Common myeloid progenitor, CD34-positive (primary cell): ENCODE measurements at places on chromosomes 7 and 10.

DNA sequence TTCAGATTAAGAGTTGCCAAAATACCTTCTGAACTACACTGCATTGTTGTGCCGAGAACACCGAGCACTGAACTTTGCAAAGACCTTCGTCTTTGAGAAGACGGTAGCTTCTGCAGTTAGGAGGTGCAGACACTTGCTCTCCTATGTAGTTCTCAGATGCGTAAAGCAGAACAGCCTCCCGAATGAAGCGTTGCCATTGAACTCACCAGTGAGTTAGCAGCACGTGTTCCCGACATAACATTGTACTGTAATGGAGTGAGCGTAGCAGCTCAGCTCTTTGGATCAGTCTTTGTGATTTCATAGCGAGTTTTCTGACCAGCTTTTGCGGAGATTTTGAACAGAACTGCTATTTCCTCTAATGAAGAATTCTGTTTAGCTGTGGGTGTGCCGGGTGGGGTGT lies 45.0 kb downstream of the DAGLB start:
- DNase-seq, result no peak

GRCh38 chr7:83588602-83589240 lies 60.2 kb downstream of the SEMA3E start:
- DNase-seq, result no peak

DNA sequence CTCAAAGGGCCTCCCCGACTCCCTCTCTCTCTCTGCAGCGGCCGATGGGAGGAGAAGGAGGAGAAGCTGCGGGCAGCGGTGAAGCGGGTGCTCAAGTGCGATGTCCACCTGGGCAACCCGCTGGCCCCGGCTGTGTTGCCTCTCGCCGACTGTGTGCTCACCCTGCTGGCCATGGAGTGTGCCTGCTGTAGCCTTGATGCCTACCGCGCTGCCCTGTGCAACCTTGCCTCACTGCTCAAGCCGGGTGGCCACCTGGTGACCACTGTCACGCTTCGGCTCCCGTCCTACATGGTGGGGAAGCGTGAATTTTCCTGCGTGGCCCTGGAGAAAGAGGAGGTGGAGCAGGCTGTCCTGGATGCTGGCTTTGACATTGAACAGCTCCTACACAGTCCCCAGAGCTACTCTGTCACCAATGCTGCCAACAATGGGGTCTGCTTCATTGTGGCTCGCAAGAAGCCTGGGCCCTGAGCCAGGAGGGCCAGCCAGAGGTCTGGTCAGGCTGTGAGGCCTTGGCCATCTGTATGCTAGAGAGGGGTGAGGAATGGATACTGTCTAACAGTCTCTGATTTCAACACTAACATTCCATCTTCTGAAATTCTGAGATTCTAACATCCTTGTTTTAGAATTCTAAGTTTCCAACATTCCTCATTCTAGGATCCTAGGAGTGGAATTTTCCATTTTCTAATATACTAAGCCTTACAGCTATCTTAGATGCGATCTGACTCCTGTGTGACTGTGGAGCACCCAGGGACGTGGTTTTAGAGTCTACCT lies 3.6 kb downstream of the INMT start:
- DNase-seq, result no peak

DNA sequence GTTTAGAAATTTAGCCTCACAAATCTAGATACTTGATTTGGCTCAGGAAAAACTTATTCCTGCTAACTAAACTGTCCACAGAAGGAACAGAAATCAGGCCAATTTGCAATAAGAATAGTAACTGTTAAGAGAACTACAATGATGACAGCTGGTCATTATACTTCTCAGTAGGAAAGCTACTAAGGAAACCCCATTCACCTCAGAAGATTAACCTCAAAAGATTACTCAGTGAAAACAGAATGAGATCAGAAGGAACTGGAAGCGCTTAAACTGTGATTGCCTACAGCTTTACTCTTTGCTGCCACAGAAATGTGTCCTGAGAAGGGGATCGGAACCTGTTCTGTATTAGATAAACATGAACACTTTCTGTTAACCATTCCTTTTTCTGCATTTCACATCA lies 24.3 kb upstream of the DNAJB12 start:
- DNase-seq, result peak; percentile 19

- no peak for DNase-seq
These were observed 218.4 kb downstream of the ELMO1 start for GRCh38 chr7:37230221-37230620.

GRCh38 chr10:114743521-114744231 lies 77.9 kb upstream of the FHIP2A start:
- DNase-seq, result no peak

GRCh38 chr10:43683451-43684291 lies 35.0 kb upstream of the ZNF32 start:
- peak; percentile 55 for DNase-seq

DNA sequence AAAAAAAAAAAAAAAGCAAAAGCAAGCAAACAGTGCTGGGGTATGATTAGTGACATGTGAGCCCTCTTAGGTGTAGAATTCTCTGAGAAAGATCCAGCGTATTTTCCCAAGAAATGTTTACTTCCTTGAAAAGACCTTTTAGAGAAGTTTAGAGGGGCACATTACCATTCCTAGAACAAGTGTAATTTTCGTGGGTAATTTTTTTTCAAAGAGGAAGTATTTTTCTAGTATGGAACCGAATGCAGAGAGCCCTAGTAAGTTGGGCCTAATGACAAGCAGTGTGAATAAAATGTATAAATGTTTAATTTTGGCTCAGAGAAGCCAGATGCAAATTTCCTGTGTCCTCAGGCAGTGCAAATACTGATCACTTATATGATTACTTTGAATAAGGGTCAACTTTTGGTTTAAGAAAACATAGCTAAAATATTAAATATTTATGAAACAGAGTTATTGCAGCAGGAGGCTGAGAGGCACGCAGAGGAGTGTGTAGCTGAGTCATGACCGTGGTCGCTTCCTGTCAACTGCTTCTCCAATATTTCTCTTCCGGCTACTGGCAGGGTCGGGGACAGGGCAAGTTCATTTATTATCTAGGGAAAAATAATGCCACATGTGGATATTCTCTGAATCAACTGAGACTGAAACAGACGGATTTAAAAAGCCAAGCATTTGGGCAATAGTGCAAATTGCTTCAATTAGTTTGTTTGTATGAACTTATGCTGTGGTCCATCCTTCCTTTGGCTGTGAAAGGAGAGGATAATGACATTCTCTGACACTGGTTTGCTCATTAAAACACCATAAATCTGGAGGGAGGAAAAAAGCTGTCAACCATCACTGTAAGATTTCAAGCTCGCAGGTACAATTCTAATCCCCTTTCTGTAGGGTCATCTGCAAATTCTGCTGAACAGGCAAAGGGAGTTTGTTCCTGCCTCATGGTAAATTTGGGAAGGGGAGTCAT lies 495.2 kb downstream of the GLRX3 start:
- peak; percentile 92 for DNase-seq

DNA sequence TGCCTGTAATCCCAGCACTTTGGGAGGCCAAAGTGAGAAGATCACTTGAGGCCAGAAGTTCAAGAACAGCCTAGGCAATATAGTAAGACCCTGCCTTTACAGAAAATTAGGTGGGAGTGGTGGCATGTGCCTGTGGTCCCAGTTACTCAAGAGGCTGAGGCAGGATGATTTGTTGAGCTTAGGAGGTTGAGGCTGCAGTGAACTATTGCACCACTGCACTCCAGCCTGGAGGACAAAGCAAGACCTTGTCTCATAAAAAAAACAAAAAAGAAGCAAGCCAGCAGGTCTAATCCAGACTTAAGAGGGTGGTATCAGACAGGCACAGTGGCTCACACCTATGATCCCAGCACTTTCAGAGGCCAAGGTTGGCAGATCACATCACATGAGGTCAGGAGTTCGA lies 24.5 kb upstream of the KCTD7 start:
- no peak for DNase-seq

DNA sequence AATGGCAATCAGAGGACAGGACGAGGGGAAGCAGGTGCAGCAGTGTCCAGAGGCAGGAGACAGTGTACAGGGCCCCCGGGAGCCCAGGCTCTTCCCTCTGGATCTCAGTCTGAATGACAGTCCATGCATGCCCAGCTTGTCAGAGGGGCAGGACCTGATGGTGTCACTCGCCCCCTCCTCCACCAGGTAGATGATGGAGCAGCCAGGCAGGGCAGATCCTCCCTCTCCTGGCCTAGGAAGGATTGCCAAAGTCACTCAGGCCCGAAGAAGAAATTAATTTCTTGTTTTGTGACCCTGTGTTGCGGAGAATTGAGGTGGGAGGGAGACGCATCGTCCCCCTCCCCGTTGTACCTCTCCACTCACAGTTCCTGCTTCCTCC lies 4.0 kb downstream of the VSTM4 start:
- no peak for DNase-seq

GRCh38 chr7:96328016-96328415 lies 6.1 kb upstream of the SLC25A13 start:
- DNase-seq, result no peak
